ENCODE measurements at places on chromosomes 1 and 21. TPM values are rescaled to one million over a fixed set of nuclear protein-coding genes. Genes with fewer than 3 reads are reported as not detected.

NSUN4 gene
- 27.8 TPM for total RNA-seq

EPHB2 gene
- total RNA-seq, result 19.5 TPM

UTS2 gene
- 3.0 TPM for total RNA-seq

FRRS1 gene
- total RNA-seq, result 19.8 TPM

ACP6 gene
- 26.4 TPM for total RNA-seq

ZBTB8B gene
- total RNA-seq, result 0.25 TPM

ADAMTS4 gene
- not detected for total RNA-seq

PRAMEF27 gene
- total RNA-seq, result not detected

TAS1R1 gene
- not detected for total RNA-seq

ESPN gene
- total RNA-seq, result 114 TPM

GOLT1A gene
- total RNA-seq, result 8.0 TPM

CTSS gene
- total RNA-seq, result 0.57 TPM

RGS13 gene
- total RNA-seq, result not detected

THEM5 gene
- not detected for total RNA-seq

B3GALT5 gene
- total RNA-seq, result 1.2 TPM

NMNAT1 gene
- total RNA-seq, result 8.6 TPM

PTPRC gene
- total RNA-seq, result 1.2 TPM

CELSR2 gene
- 17.1 TPM for total RNA-seq
